ENCODE measurements at places on chromosomes 5 and 9. TPM values are rescaled to one million over a fixed set of nuclear protein-coding genes. Genes with fewer than 3 reads are reported as not detected.

- DNase-seq: no peak
These were observed 447.8 kb downstream of the MTRR start for GRCh38 chr5:8316608-8317280.

ZCCHC7 gene
- 20.2 TPM for total RNA-seq

DNA sequence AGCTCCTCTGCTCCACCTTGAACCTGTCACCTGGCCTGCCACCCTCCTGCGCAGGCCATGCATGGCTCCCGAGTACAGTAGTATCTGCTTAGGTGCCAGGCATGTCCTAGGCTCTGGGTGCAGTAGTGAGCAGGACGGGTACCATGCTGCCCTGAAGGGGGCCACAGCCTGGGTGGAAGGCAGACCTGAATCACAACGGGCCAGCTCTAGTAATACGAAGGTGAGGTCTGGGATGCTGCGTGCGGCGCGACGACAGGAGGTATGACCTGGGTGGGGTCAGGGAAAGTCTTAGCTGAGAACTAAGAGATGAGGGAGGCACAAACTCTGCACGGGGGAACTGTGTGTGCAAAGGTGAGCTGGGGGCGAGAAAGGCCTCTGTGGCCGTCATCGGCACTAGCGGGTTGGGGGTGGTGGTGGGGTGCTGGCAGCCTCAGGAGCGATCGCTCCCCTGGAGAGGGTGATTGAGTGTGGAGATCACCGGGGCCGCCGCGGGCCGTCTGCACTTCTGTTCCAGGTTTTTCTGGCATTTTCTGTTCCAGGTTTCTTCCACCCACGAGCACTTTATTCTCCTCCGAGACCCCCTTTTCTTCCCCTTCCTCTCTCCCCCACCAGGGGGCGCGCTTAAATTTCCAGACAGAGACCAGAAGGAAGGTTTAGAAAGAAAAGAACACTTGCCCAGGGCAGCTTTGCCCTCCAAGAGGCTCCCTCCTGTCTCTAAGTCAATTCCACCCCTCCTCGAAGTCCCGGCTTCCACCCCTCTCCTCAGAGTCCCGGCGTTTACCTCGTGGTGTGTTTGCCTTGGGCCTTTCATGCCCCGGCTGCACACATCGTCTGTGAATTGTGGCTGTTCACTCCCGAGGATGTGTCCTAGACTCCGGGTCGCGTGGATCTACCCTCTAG lies 15.1 kb downstream of the PDLIM4 start:
- DNase-seq: peak; percentile 88

- DNase-seq: no peak
These were observed 391.7 kb downstream of the ACTL7B start for GRCh38 chr9:108463932-108464606.

DNA sequence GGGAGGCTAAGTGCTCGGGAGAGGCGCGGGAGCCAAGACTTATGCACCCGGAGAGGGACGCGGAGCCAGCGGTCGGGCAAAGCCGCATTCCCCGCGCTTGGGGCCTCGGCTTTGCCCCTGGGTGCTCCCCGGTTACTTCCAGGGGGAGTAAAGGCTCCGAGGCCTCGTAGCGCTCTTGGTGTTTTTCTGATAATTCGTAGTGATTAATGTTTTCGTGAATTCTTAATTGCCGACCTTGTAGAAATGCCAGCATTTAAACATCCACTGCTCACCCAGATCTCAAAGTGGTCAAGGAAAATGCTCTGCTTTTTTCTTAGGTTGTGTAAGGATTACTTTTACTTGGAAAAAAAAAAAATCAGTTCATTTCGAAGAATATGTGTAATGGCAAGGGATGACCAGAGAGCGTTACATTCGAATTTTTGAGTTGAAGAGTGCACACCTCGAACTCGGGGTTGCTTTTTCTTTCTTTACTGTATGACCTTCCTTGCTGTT lies 654 bp upstream of the TUT7 start:
- DNase-seq: no peak

- DNase-seq: no peak
These were observed 127.5 kb upstream of the CPEB4 start for GRCh38 chr5:173760461-173761177.

GRCh38 chr5:126339215-126339805 lies 83.9 kb upstream of the GRAMD2B start:
- peak; percentile 21 for DNase-seq

GRCh38 chr9:113173341-113173740 lies 22.5 kb downstream of the SLC31A2 start:
- DNase-seq: no peak

GRCh38 chr5:78547183-78547582 lies 101.4 kb downstream of the LHFPL2 start:
- DNase-seq: no peak

- DNase-seq: no peak
These were observed 1.4 kb downstream of the PHF19 start for GRCh38 chr9:120875643-120875953.

DNA sequence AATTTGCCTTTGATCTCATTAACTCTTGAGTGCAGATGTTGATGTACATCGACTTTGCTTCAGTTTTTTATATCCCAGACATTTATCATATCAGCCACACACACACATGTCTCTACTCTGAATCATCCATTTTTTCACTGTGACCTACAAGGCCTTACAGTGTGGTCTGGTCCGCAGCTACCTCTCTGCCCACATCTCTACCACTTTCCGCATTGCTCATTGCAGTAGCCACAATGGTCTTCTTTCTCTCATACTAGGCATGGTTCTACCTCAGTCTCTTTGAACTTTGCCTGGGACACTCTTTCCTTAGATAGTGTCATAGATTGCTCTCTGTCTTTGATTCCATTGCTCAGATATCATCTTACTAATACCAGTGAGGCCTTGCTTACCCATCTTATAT lies 87.9 kb upstream of the FSD1L start:
- no peak for DNase-seq

GRCh38 chr5:152277936-152278335 lies 127.1 kb downstream of the NMUR2 start:
- DNase-seq: no peak

ACOT12 gene
- under 0.01 TPM for total RNA-seq

DNA sequence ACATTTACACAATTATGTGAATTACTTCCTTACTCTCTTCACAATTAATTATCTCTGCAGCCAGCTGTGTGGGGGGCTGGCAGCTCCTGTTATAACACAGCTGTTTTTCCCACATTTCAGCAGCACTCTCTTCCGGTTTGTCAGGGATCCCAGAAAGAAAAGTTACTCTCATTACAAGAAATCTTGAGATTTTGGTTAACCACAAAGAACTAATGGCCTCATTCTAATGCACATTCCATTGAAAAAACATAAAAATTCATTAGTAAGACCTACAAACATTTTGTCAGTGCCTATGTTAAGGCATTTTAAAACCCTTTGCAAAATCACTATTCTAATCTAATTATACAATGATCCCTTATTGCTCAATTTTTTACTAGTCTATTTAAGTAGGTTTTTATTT lies 64.1 kb downstream of the PDE4D start:
- DNase-seq: no peak

DNA sequence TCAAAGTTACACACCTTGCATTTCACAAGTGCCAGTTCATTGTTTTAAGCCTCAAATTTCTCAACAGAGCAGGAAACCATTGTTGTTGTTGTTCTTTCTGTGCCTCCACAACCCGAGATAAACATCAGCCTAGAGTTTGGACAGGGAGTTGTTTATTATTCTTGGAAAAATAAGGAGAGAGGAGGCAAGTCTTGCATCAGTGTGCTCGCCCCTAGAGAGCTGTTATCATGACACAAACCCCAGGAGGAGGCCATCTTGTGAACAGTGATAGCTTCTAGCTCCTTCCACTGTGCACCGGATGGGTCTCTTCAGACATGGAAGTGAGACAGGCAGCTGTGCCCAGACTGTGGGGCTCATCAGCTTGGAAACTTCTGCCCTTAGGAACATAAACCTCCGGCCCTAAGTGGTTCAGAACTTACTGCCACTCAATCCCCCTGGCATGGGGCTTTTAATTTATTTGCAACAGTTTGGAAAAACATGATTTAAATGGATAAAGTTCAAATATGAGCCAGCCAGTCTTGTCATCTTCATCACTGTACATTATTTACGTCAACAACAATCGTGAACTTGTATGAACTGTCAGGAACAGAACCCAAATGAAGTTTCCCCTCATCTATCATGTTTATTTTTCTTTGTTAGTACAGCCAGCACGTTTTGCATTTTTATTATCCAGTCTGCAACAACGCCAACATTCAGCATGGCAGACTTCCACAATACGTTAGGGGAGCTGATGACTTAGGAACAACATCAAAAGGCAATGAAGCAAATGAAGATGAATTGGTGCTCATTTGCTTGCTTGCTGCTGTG lies 181.7 kb upstream of the S1PR3 start:
- no peak for DNase-seq

DNA sequence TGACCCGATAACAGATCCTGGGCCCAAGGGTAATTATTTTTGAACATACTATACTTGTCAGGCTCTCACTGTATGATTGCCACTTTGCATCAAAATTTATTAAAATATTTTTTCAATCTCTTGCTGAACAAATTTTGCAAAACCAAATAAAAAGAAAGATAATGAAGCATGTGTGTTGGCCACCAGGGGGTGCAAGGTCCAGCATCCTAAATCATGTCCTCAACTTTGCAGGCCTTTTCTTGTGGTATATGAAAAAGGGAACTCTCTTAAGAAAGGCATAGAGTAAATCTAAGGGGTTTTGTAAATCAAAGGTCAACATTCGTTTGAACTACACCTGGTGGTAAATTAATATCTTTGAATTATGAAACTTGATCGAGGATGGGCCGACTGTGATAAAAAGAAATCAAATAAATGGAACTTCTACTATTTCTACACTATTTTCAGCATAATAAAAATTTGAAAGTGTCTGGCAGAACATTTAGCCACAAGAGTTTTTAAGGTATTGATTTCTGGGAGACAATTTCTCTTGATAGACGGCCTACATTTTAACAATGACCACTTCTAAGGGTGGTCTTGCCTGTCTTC lies 676.5 kb downstream of the DMRTA1 start:
- peak; percentile 43 for DNase-seq

ANXA1 gene
- 534 TPM for total RNA-seq

HINT2 gene
- 22.6 TPM for total RNA-seq

DNA sequence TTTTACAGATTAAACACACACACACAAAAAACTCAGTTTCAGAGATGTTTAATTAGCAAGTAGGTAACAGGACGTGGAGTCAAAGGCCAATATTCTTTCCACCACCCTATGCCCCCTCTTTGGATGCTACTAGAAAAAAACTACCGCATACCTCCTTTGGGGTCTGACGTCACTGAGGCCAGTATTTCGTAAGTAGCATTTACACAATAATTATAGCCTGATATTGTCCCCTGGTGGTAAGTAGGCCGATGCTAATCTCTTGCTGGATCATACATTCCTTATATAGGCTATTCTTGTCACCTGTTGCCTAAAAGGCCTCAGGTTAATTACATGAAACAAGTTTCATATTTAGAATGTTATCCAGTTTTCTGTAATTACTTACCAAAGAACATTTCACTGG lies 21.0 kb upstream of the SMARCA2 start:
- no peak for DNase-seq

DNA sequence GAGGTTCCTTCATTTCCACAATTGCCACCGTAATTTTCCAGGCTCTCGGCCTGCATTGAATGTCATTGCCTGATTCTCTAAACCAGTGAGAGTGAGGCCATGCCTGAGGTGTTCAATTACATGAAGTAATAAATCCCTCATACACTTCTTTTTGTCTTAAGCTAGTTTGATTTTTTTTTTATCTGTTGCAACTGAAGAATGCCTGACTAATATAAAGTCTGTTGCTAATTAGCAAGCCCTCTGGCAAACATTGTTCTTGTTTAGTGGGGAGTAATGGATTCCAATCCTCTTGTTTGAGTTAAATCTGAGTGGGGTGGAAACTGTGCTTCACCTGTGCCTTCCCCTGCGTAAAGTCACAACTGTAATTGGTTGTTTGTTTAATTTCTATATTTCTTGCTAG lies 338.1 kb upstream of the ATP10B start:
- no peak for DNase-seq

GRCh38 chr9:34884747-34885189 lies 73.3 kb upstream of the PHF24 start:
- no peak for DNase-seq

DNA sequence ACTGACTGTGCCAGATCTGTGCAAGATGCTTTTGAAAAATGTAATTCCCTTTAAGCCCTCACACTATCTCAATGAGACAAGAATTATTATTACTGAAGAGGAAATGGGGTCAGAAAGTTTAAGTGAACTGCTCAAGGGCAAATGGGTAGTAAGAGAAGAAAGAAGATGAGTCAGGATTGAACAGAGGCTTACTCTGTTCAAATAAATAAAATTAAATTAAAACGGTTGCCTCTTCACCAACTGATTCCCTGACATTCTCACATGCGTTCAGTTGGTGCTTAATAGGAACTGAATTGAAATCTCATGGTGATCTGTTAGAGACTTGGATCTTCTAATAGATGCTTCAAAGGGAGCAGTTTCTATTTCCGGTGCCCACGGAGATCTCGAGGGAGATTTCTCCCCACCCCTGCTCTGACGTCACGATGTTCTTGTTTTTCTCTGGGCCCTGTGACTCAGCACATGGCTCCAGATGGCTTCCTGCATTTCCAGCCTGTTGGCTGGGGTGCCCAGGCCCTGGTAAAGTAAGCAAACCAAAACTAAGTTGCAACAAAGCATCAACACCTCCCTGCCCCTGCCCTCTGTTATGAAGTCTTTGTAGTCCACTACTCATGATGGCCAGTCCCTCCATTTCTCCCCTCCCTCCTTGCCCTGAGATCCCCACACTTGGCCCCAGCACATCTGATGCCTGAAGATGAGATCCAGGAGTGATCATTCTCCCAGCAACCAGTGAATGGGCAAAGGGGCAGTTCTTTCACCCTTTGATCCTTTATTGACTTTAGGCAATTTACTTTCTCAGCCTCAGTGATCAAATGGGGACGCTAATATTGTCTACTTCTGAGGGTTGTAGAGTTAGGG lies 106.1 kb upstream of the CPEB4 start:
- peak; percentile 90 for DNase-seq

SELENOP gene
- 33.9 TPM for total RNA-seq
